Cortex of kidney (tissue), 1 donor: ENCODE measurements at places on chromosomes 3 and 15.

DNA sequence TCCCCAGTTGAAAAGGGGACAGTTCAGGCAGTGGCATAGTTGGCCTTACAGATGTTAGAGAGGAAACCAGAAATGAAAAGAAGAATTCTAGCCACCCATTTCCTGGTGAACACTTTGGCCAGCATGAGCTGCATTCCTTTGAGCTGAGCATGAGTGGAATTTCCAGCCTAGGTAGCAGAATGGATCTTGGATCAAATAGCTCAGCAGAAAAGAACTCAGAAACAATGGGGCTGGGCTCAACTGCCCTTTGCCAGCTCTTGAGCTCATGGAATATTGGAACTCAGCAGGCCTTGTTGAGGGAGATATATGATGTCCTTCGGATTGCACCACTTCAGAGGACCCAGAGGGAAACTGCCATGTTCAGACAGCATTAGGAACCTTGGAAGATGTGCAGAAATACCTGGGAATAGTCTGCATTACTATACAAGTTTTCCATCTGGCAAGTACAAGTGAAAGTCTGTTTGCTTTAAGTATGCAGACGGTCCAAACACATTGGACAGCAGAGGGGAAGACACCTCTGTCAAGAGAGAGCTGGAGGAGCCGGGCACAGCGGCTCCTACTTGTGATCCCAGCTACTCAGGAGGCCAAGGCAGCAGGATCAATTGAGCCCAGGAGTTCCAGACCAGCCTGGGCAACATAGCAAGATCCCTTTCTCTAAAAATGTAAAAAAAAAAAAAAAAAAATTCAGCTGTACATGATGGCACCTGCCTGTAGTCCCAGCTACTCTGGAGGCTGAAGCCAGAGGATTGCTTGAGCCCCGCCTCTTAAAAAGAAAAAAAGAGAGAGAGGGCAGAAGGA lies 3.1 kb upstream of the CDV3 start:
- DNase-seq: no peak

DNA sequence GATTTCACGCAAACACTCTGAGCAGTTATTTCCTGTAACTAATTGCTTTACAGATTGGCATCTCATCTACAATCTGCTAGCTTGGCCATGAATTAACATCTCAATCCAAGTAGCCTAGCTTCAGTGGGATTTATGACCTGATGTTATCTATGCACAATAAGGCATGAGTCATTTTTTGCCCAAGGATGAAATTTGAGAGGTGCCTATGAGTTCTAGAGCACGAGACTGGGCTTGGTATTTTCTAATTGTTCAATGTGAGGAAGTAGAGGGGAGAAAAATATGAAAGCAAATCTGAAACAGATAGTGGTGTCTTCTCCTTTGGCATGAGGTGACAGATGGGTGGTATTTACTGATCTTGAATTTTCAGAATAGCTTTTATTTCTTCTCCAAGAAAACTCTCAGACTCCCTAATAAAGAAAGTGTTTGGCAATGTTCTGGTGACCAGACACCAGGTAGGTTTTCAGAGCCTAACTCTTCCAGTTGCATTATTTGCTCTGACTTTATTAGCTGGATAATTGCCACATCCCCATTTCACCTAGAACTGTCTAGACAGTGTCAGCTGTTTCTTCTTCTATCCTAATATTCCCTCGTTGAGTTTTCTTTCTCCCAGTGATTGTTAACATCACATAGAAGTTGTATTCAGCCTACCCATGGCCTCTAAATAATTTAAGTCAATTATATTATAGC lies 301.0 kb upstream of the UMPS start:
- no peak for DNase-seq

GRCh38 chr3:126888186-126888760 lies 94.6 kb upstream of the PLXNA1 start:
- no peak for DNase-seq

GRCh38 chr3:27684302-27684701 lies 37.8 kb downstream of the EOMES start:
- DNase-seq: no peak

DNA sequence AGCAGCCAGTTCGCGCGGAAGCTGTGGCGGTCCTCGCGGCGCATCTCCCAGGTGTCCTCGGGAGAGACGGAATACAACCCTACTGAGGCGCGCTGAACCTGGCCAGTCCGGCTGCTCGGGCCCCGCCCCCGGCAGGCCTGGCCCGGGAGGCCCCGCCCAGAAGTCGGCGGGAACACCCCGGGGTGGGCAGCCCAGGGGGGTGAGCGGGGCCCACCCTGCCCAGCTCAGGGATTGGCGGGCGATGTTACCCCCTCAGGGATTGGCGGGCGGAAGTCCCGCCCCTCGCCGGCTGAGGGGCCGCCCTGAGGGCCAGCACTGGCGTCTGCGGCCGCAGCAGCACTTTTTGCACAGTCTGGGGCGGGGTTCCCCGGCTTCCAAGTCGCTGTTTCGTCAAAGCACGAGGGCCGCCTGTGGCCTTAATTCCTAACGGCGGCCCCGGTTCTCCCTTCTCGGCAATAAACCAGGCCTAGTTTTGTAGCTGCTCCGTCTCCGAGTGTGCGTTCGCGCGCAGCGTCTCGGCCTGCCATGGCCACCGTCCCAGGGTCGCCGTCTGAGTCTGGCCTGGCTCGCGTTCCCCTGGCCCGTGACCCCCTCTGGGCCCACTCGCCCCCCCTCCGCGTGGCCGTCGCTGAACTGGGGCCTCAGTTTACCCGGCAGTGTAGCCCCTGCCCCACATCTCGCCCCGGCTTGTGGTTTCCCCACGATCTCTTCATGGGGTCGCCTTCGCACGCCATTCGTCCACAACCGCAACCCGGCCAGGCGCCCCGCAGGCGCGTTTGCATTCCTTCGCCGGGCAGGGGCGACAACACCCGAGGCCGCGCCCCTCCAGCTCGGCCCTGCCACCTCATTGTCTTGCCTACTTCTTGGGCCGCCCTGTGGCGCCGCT lies 30.0 kb downstream of the NBEAL2 start:
- no peak for DNase-seq

DNA sequence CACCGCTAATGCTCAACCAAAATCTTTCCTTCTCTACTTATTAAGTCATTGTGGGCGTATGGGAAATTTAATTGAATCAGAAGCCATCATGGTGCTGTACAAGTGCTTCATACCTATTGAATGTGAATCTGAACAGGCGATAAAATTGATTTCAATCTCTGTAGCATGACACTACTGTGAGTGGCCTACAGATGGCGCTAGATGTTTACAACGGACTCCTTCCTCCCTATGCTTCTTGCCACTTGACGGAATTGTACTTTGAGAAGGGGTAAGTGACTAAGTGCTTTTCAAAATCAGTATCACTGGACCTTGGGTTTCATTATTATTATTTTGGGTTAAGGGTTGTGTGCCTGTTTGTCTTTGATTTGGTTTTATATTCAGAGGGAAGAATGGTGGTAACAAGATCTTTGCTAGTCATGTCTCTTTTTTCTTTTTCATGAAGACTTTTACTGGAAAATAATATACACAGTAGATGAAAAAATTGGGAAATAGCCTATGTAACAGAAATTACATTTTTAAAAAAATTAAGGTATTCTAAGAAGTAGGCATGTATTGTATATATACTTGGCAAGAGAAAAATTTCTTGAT lies 35.4 kb downstream of the ACP3 start:
- no peak for DNase-seq

GRCh38 chr3:46549989-46550388 lies 16.1 kb downstream of the LRRC2 start:
- DNase-seq: no peak

DNA sequence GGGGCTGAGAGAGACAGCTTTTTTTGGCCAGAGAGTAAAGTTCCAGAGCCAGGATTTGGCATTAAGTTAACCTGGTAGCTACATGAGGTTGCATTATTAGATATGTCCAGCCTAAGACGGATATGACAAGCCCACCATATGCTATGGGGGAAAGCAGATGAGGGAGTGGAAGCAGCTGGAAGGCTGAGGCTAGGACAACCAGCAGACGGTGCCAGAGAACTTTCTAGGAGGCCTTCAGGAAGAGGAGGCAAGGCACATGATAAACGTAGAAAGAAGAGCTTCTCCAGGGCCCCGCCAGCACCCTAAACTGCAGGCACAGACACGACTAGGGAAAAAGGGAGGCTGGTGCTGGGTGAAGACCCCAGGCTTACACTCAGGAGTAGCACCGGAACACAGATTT lies 87.0 kb downstream of the CTNNB1 start:
- DNase-seq: no peak

DNA sequence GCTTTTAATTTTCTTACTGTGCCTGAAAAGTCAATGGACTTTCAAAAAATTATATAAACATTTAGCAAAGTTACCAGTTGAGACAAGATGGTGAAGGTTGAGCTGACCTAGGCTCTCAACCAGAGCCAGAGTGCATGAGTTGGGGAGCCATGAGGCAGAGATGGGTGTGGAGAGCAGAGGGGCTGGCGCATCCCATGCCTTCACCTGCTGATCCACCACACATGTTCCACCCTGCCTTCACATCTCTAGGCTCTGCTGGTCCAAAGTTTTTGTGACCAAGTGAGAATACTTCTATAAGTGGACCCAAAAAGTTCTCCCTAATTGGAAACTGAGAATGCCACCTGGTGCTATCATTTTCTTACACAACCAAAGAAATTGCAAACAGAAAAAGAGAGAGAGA lies 47.3 kb downstream of the CCR3 start:
- DNase-seq: no peak

DNA sequence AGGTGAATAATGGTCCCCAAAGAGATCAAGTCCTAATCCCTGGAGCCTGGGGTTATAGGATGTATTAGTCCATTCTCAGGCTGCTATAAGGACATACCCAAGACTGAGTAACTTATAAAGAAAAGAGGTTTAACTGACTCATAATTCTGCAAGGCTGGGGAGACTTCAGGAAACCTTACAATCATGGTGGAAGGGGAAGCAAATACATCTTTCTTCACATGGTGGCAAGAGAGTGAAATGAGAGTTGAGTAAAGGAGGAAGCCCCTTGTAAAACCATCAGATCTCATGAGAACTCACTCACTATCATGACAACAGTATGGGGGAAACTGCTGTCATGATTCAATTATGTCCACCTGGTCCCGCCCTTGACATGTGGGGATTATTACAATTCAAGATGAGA lies 142.9 kb upstream of the ANKRD28 start:
- no peak for DNase-seq

GRCh38 chr3:11661052-11661656 lies 17.4 kb upstream of the VGLL4 start:
- no peak for DNase-seq

DNA sequence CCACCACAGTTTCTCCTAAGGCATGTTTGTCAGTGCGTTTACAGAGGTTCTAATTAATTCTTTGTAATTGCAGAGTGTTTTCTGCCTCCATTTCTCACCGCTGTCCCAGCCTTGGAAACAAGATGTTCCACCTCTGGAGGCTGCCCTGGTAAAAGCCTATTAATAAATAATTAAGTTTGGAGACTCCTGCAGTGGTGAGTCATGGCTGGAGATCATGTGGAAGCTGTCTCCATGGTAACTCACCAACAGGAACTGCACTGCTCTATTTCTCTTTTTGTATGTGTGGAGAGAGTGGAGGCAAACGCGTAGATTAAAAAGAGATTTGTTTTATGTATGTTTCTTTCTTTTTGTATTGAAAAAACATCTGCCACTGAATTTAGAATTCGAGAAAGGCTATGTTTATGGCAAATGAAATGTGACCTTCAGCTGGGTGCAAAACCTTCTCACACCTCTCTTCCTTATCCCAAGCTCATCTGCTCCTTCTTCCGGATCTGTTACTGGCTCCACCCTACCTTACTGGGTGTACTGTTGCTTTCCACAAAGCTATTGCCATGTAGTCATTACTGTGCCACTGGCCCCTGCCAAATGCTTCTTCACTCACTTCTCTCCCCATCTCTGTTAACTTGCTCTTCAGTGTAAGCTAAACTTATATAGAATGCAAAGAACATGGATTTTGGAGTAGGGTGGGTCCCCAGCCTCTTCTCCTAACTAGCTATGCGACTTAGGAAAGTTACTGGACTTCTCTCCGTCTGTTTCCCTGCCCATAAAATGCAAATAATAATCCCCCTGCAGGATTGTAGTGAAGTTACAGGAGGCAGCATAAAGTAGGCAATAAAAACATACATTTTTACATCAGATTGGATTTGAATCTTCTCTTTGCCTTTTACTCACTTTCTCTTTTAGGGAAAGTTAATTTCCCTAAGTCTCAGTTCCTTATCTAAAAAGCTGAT lies 778.5 kb downstream of the NTRK3 start:
- DNase-seq: no peak

DNA sequence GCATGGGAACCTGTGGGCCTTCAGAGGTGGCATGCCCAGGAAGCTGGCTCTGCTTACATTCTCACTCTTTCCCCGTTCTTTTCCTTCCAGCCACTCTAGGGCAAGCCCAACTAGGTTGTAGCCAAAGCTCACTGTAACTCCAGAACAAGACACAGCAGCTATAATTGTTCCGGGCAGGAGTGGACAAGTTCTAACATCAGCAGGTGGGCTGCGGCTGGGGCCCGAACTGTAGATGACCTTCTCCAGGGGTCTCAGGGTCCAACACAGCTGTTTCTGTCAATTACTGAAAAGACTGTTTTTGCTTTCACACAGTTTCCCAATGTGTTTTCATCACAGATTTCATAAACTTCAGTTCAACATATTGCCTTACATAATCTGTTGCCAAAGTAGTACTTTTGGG lies 11.5 kb downstream of the RASGRP1 start:
- no peak for DNase-seq

DNA sequence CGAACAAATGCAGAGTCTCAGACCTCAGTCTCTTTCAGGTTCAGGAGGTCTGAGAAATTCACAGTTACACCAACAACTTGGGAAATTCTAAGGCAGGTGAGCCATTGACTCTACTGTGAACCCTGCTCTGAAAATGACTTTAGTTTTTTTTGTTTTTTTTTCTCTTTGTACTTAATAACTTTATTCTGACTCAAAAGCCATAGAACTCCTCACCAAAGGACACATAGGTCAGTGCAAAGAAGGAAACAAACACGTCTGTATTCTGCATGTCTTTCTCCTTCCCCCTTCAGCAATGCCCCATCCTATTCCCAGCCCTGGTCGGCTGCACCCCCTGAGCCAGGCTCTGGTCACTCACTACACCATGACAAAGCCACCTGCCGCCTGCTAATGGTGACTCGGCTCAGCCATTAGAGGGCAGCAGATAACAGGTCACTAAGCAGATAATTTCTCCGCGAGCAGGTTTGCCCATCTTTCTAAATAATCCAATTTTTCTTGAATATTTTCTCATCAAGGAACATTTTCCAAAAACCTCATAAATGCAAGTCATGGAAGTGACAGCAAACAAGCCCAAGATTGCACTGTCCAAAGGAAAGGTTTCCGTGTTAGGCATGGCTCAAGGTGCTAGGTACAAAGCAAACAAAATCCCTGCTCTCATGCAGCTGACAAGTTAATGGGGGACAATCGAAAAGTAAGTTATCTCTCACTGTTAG lies 37.7 kb downstream of the TM4SF4 start:
- no peak for DNase-seq

DNA sequence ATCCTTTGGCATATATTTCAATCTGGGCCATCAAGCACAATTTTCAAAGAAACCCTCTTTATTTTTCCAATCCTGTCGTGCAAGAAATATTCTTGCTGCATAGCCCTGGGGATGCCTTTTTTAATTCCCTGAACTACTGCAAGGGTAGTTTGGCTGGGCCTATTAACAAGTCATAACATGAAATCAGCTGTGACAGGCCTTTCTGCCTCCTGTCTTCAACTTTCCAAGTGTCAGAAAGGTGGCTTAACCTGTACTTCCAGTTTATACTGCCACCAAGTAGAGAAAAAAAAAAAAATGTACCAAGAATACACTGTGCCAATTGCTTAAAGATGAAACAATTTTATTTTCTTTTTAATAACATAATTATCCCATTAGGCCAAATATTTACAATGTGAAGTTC lies 32.4 kb upstream of the SPPL2A start:
- DNase-seq: no peak

GRCh38 chr3:129651435-129652202 lies 45.1 kb upstream of the PLXND1 start:
- no peak for DNase-seq

GRCh38 chr15:36208868-36209582 lies 370.4 kb upstream of the CDIN1 start:
- DNase-seq: no peak
